ENCODE measurements at places on chromosomes 4 and X.
A peak's percentile ranks its signal among the peaks of the same experiment; 100 is the strongest.

DNA sequence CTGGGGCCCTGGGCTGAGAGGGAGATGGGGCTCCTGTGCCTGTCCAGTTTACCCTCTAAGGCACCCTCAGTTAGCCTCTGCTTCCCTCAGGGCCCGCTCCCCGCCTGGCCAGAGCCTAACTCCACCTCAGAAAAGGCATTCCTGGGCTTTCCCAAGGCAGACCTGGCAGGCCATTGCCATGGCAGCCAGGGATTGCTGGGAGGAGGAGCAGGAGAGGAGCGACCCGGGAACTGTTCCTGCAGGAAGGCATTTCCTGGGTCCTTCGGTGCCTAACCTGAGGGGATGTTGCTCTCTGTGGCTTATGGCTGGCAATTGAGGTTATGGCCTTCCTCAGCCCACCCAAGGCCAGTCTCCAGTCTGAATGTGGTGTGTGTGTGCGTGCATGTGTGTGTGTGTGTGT lies 131.3 kb downstream of the PJA1 start:
- no peak for DNase-seq

DNA sequence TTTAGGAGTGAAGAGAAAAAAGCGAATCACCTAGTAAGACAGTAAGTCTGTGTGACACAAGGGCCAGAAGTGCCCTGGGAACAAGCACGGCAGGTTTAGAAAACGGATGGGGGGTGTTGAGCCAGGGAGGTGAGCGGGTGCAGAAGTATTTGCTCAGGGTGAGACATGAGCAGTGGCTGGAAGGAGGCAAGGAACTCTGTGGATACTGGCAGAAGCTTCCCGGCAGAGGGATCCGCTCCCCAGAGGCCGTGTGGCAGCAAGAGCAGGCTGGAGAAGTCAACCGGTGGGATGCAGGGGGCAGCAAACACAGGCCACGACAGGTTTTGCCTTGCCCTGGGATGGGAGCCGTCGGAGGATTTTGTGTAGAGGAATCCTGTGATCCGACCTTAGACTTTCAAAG lies 2.3 kb upstream of the UVSSA start:
- peak; percentile 40 for DNase-seq

DNA sequence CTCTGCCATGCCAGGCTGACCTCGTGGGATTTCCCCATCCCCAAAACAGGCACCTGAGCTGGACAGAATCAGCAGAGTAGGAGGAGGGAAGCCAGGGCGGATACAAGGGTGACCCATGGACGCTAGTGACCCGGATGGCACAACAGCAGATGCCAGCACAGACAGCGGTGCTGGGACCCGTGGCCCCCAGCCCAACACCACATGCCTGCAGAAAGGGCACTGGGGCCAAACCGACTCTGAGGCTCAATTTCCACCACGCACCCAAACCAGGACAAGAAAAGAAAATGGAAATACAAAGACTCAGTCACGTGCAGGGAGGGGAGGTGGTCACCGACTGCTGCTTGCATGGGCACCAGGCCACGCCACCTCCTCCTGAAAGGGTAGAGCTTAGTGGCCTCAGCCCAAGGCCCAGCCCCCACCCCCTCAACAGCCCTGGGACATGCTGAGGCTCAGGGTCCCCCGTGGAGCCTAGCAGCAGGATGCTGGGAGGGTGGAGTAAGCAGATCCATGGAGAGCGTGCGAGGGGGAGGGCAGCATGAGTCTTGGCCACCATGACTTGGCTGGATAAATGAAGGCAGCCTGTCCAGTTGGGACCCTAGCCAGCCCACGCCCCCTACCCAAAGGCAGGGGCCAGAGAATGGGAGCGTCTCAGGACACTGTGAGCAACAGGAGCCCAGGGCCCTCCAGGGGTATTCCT lies 47.7 kb downstream of the C4orf50 start:
- no peak for DNase-seq

DNA sequence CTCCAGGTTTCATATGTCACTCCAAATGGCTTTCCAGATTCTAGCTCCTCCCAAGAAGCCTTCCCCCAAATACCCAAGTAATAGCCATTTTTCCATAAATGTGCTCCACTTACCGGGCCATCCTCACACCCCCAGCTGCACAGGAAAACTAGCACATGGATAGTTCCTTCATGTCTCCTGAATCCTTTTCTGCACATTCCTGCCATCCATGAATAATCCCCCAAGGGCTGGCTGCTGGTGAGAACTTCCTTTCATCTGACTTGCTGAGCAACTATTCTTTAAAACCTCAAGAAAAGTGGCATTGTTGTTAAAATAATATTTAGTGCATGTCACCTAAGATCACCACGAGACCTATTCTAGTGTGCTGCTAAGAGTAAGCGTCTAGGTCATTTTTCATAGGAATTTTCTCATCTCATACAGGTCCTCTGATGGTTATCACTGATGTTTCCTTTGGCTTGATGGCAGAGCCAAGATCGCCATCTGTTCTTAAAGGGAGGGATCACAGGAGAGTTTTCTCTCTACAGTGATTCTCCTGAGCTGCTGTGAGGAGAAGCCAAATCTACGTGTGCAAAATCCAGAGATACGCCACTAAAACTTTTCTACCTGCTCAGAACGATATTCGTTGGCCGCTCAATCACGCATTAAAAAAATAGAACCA lies 71.3 kb downstream of the MAP3K15 start:
- no peak for DNase-seq

DNA sequence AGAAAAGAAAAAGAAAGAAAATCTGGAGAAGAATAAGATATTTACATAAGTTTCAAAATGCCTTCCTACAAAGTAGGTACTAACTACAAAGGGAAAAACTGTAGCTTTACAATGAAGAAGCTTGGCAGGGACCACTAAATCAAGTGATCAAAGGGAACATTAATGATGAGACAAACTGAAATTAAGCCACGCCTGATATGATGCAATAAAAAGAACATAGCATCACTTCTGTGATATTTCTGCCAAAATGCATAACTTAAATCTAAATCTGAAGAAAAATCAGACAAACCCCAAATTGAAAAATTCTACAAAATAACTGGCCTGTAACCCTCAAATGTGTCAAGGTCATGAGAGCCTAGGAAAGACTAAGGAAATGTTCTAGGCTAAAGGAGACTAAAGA lies 8.9 kb upstream of the DCLK2 start:
- no peak for DNase-seq

GRCh38 chr4:154366956-154367355 lies 124.6 kb downstream of the DCHS2 start:
- no peak for DNase-seq

Data from foreskin keratinocyte (primary cell).